Activated CD4-positive, alpha-beta T cell treated with anti-CD3 and anti-CD28 coated beads, Interleukin-2, amount 50 U/mL, for 1 hour (primary cell): ENCODE measurements at places on chromosomes 6 and 20.

DNA sequence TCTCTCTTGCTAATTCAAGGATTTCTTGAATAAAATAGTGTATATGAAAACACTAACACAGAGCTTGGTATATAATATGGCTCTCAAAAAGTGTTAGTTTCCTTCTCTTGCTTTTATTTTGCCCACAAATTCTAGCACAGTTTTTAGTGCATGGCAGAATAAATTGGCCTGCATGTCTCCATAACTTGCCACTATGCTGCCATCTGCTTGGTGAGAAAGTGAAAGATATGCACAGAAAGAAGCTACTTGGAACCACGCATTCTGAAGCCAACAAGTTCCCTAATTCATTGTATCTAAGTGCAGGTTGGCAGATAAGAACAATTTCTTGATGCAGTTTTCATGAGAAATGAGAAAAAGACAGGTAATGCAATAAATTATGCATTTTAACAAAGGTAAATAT lies 101.2 kb downstream of the EPHA7 start:
- DNase-seq: no peak

GRCh38 chr6:3915076-3915791 lies 66.1 kb downstream of the FAM50B start:
- no peak for DNase-seq

- DNase-seq: no peak
These were observed 44.6 kb downstream of the RIN2 start for GRCh38 chr20:19802492-19803158.

DNA sequence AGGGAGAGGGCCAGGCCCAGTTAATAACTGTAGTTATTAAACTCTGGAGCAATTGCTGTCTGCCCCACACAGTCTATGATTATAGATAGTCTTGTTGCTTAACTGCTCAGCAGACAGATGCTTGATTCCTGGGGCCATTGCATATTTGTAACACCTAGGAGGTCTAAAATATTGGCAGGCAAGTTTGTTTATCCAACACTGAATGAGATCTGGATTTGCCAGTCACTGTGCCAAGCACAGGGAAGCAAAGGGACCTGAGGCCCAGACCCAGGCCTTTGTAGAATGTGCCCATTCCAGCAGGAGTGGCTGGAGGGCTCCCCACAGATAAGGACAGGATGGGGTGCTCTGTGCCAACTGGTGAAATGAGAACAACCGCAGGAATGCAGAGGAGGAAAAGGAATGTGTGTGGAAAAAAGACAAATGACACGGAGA lies 17.6 kb upstream of the ENTPD6 start:
- DNase-seq: no peak

DNA sequence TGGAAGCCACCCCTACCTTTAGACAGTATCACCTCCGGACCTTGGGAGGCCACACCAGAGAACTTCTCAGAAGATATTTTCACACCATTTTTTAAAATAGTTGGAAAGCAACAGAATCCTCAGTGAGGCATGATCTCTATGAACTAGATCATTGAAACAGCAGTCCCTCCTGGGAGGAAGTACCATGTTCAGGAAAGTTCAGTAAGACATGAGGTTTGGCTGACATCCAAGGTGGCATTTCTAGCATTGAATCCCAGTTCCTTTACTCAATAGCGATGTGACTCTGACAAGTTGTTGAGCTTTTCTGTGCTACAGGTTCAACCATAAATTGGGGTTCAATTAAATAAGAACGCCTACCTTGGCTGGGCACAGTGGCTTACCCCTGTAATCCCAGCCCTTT lies 169.0 kb downstream of the TBC1D7 start:
- no peak for DNase-seq

- no peak for DNase-seq
These were observed 382.5 kb downstream of the EPHA7 start for GRCh38 chr6:93036835-93037234.

DNA sequence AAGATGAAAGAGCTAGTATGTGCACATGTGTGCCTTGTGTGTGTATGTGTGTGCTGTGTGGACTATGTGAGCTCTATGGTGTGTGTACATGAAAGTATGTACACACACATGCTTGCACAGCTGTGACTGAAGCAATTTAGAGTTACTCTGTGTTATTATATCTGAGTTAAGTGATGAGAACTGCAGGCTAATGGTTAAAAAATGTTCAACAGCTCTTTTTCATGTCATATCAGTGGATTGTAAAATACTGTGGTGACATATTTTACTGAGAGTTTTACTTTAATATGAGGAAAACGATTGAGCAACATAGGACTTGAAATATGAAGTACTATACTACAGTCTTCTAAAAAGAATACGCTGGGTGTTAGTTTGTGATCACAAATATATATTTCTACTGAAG lies 195.7 kb upstream of the KCNK16 start:
- DNase-seq: no peak

GRCh38 chr6:157961832-157962575 lies 19.7 kb upstream of the SYNJ2 start:
- no peak for DNase-seq

- no peak for DNase-seq
These were observed 226.0 kb downstream of the TPBG start for GRCh38 chr6:82589509-82590206.

DNA sequence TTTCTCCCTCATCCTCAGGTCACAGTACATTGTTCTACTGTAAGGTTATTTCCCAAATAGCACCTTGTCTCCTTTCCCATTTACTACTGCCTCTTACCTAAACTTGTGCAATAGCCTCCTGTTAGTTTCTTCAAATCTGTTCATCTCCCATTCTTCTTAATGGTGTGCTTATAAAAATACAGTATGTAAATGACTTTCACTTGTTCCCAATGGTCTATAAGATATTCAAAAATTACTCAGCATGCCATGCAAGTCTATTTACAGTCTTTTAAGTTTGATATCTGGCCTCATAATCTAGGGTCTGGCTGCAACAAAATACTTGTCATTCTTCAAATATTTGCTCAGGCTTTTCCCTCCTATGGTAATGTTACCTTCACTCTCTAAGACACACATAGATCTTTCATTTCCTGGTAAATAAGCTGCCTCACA lies 31.5 kb upstream of the RHAG start:
- DNase-seq: no peak

- no peak for DNase-seq
These were observed 15.2 kb upstream of the SDHAF4 start for GRCh38 chr6:70551566-70551965.

- DNase-seq: no peak
These were observed 21.3 kb downstream of the PRKN start for GRCh38 chr6:162706232-162706631.

- DNase-seq: peak; percentile 16
These were observed 707 bp downstream of the MAN1A1 start for GRCh38 chr6:119348748-119349360.

GRCh38 chr6:44630125-44631028 lies 242.9 kb downstream of the CDC5L start:
- no peak for DNase-seq

- no peak for DNase-seq
These were observed 12.1 kb downstream of the AMD1 start for GRCh38 chr6:110886555-110887167.

DNA sequence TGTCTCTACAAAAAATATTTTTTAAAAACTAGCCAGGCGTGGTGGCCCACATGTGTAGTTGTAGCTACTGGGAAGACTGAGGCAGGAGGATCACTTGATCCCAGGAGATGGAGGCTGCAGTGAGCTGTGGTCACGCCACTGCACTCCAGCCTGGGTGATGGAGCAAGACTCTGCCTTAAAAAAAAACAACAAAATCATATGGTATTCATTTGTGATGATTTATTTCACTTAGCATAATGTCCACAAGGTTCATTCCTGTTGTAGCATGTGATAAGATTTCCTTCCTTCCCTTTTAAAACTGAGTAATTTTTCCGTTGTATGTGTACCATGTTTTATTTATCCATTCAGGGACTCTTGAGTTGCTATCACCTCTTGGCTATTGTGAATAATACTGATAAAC lies 26.2 kb downstream of the TMEM170B start:
- no peak for DNase-seq

GRCh38 chr6:85343428-85343827 lies 106.5 kb upstream of the NT5E start:
- DNase-seq: no peak

- DNase-seq: peak; percentile 6
These were observed 117.9 kb downstream of the GMDS start for GRCh38 chr6:2127484-2127911.

DNA sequence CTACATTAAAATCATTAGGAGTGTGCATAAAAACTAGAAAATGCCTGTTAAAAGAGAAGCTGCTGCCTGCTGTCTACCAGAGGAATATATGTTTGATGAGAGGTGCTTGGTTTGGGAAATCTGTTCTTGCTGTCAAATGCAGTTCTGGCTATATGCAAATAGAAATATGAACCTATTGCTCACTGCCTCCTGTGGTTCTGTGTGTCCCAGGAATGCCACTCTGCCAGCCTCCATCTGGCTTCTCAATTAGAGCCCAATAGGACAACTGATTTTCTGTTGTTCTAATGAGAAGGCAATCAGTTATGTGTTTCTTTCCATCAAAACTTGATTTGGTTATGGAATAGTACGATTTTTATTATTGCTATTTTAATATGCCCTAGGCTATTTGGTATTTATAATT lies 759.7 kb downstream of the HDGFL1 start:
- no peak for DNase-seq

DNA sequence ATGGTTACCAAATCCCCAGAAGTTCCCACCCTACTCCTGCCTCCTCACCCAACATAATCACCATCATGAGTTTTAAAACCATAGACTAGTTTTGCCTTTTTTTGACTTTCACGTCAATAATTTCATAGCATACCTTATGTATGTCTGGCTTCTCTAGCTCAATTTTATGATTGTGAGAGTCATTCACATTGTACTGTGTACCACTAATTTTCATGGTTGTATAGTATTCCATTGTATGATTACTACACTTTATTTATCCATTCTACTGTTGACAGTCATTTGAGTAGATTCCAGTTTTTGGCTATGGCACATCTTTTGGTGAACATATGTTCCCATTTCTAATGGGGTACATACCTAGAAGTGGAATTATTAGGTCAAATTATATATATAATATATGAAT lies 195.3 kb upstream of the TCF21 start:
- DNase-seq: no peak

DNA sequence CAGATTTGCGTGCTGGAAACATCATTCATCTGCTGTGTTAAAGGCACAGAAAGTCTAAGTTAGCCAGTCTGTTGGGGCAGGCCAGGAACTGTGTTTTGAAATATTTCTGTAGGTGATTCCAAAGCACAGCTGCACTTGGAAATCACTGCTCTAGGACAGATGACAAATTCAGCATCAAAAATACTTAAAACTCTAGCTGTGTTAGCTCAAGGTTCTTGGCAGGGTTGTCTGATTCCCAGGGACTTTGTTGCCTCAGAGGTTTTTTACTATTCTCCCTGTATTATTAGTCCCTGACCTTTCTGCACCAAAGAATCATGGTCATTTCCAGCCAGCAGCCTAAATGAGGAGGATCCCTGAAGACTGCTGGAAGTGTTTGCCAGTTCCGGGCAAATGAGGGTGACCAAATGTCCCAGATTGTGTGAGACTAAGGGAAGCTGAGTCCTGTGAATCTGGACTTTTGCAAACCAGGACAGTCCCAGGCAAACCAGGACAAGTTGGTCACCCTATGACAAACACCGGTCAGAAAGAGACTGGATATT lies 84.3 kb upstream of the TMEM30A start:
- DNase-seq: no peak

GRCh38 chr20:33275871-33276270 lies 7.1 kb upstream of the BPIFB1 start:
- DNase-seq: no peak

DNA sequence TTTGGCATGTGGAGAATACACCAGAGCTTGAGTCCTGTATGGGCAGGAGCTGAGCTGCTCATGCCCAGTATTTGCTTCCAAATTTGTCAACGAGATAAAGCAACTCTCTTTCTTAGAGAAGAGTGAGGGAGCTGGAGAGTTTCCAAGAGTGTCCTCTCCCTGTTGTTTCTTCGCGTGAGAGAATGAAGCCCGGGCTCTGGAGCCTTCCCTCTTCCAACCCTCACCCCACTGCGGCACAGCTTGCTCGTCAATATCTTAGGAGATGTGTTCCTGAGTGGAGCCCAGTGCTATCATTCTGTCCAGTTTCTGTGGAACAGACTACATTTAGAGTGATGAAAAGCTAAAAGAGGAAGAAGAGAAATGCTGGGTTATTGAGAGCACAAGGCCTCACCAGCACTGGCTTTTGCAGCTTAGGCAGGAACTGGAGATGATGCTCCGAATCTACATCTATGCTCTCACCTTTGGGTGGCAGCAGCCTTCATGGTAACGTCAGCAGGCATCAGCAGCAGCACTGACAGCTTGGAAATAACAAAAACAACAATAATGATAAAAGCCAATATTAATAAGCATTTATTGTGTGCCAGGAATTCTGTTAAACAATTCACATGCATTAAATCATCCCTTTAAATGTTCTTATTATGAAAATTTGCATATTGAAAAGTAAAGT lies 66.5 kb upstream of the TFB1M start:
- DNase-seq: no peak

DNA sequence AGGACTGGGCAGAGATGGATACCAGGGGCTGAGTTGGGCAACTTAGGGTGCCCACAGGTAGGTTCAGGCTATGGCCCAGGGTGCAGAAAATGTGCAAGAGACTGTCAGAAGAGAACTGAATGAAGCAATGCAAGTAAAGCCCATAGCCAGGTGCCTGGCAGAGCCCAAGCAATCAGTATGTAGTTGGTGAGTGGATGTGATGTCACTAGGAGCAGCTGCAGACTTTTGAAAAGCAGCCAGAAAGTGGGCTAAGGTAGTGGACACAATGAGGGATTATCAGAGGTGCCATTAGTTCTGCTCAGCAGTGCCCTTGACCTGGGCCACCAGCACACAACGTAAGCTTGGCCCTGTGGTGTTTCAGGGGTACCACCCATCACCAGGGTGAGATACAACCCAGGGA lies 135.3 kb downstream of the SOBP start:
- no peak for DNase-seq

DNA sequence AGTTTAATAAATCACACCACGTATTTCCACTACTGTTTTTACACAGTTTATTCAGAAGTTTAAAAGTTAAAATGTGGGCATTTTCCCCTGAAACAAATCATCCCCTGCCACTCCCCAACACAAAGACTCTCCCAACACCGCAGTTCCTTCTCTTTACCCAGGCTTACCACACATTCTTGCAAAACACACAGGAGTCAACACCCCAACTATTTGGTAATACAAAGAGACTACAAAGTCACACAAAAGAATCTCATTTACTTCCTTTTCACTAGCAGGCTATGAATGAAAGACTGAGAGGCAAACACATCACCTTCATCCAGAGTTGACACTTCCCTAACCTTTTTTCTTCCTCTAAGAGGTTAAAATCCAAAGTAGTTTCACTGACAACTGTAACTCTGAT lies 51.1 kb downstream of the KCTD20 start:
- DNase-seq: no peak
